ENCODE measurements at places on chromosomes 11 and 22.

- peak; percentile 62 for DNase-seq
Measured at GRCh38 chr11:71153005-71153390, 99.4 kb downstream of the SHANK2 start.

DNA sequence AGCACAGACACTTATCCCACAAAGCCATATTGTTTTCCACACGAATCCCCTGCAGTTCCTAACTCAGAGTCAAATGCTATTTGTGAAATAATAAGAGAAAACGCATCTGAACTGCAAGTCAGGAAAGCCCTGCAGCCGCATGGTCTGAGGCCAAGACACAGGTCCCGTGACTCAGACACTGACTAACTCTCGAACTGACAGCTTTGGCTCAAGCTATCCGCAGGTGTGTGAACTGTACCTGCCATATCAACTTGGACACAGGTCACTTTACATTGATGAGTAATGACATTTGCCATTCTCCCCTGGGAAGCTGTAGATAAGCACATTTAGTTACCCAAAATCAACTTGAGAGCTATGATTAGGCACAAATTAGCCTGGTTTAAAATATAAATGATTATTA is 34.9 kb upstream of the NFRKB start:
- DNase-seq, result peak; percentile 18

DNA sequence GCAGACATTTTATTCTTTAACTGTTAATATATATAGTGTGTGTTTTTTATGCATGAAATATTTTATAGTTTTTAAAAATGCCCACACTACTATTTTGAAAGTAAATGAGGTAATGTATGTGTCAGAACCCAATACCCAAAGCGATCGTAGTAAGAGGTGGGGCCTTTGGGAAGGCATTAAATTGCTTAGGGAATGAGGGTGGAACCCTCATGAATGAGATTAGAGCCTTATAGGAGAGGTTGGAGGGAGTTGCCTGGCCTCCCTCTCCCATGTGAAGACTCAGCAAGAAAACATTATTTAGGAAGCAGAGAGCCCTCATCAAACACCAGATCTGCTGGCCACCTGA is 11.1 kb downstream of the KLHL35 start:
- no peak for DNase-seq

DNA sequence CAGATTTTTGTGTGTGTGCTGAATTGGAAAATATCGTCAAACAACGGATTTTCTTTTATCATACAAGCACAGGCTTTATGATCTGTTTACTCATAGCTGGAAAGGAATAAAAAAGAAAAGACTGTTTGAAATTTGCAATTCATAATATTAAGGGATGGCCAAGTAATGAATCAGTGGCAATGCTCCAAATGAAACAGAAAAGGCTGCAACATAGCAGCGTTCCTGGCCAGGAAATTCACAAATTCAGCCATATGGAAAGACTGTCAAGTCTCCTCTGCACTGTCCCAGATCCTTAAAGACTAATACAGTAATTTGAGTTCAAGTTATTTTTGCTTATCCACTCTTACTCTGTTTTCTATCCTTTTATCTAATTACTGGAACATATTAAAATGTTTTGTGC is 98.2 kb downstream of the MSANTD4 start:
- peak; percentile 62 for DNase-seq

GRCh38 chr22:48943567-48944432 is 883.9 kb downstream of the BRD1 start:
- peak; percentile 4 for DNase-seq

DNA sequence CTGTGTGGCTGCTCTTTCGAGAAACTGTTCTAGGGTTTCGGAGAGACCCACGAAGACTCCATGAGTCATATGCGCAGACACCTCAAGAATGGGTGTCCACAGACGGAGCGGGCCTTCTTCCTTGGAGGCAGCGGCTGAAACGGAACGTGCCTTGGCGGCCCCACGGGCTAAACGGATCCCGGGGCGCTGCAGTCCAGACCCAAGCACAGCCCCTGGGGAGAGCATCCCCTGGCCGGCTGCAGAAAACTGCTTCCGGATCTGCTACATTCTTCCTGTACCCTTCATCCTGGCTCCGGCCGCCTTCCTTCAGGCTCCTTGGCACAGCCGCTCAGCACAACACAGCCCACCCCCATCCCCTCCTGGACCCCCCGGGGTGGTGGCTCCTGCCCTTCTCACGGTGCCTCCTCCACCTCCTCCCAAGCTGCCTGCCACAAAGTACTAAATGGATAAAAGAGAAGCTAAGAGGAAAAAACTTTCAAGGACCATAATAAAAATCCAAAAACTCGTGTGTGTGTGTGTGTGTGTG is 25.4 kb downstream of the CPT1A start:
- DNase-seq, result no peak

GRCh38 chr11:130168105-130168504 is 8.5 kb downstream of the ST14 start:
- peak; percentile 78 for DNase-seq

DNA sequence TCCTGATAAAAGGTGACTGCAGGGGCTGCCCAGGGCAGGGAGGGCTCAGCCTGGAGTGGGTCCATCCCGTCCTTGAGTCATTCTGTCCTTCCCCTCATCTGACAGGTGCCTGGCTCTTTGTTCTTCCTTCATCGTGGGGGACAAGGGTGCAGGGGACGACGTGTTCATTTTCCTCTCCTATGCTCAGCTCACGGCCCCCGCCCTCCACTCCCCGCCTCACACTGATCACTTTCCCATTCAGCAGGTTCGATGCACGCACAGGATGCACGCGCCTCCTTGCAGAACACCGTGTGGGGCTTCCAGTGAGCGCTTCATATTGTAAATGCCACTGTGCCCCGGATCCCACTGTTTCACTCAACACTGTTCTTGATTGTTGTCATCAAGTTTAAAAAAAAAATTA is 32.7 kb upstream of the SHANK2 start:
- no peak for DNase-seq

- DNase-seq, result peak; percentile 81
Measured at GRCh38 chr11:76074148-76075095, 131.9 kb downstream of the WNT11 start.

GRCh38 chr11:33013755-33014154 is 1.9 kb upstream of the DEPDC7 start:
- peak; percentile 13 for DNase-seq

DNA sequence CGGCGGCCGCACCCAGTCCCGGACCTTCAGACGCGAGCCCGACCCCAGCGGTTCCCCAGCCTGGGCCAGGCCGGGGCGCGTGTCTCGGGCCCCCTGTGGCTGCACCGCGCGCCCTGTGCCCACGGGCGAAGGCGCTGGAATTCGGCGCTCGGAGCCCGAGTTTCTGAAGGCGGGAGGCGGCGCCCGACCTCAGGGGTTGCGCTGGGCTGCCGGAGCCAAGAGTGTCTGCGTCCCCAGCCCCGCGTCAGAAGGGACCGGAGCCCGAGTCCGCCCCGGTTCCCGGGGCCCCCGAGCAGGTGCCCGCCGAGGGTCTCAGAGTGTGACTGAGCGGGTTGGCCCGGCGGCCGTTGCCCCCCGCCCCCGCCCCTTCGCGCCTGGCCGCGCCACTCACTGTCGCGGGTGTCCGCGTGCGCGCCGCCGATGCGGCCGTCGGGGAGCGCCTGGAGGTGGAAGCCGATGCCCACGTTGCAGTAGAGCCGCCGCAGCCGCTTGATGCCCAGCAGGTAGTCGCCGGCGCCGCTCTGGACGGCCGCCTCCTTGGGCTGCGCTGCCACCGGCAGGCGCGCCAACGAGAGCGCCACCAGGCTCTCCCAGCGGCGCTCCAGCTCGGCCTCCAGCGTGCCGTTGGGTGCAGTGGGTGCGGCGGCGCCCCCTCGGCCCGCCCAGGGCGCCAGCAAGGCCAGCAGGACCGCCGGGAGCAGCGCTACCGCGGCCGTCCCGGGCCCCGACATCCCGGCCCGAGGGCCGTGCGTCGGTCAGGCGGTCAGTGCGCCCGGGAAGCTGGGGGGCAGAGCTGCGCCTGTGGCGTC is 583 bp downstream of the FGF4 start:
- DNase-seq, result no peak

DNA sequence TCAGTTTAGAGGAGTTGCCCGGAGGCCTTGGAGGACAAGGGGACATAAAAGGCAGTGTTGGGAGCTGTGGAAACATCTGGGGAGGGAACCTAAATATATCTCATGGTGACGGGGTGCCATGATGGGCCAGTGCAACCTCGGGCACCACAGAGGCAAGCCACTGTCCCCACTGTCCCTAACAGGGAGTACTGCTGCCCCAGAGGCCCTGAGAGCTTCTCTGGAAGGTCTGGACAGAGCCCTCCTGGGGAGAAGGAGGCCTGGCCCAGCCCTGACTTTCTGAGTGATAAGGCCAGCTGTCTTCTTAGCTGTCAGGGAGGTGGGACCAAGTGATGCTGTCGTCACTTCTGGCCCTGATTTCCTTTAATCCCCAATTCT is 5.5 kb upstream of the P2RY6 start:
- DNase-seq, result no peak

DNA sequence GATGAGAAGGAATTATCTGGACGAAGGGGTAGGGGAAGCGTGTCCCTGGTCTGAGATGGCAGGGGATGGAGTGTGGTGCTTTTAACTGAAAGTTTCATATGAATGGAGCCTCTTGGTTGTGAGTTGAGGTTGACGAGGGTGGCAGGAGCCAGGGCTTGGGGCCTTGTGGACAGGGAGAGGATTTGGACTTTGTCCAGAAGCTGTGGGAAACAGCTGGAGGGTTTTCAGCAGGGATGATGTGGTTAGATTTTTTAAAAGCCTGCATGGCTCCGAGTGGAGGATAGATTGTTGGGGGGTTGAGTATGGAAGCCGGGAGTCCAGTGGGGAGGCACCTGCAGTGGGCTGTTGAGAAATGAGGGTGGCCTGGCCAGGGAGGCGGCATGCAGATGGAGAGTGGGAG is 24.8 kb downstream of the MYO7A start:
- no peak for DNase-seq

DNA sequence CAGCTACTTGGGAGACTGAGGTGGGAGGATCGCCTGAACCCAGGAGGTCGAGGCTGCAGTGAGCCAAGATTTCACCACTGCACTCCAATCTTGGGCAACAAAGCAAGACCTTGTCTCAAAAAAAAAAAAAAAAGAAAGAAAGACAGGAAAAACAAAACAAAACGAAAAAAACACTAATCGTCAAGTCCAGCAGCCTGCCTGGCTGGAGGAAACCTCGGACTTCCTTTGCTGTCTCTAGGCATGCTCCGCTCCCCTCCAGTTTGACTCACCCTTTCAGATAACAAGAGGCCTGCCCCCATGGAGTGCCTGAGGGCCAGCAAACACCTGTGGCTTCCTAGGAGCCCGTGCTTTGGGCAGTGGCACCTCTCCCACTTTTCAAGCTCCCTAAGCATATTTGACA is 28.8 kb upstream of the CHKA start:
- DNase-seq, result no peak

- no peak for DNase-seq
Measured at GRCh38 chr11:7604331-7604955, 68.9 kb downstream of the CYB5R2 start.

- DNase-seq, result no peak
Measured at GRCh38 chr11:113436672-113437252, 38.4 kb downstream of the DRD2 start.

DNA sequence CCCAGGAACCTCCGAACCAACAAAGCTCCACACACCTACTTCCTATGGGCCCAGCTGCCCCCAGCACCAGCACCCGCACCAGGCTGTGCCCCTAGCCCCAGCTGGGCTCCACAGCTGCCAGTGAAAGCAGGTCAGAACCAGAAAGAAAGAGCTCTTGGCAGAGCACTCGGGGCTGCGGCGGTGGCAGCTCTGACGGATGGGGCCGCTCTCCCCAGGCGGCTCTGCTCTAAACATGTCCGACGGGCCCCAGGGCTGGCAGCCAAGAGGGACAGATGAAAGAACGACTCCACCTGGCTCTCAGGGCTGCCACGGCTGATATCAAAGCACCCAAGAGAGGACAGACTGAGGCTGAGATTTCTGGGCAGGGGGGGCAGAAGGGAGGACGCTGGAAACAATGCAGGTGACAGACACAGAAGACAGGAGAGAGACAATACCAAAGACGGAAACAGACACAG is 25.7 kb downstream of the LRFN4 start:
- no peak for DNase-seq

DNA sequence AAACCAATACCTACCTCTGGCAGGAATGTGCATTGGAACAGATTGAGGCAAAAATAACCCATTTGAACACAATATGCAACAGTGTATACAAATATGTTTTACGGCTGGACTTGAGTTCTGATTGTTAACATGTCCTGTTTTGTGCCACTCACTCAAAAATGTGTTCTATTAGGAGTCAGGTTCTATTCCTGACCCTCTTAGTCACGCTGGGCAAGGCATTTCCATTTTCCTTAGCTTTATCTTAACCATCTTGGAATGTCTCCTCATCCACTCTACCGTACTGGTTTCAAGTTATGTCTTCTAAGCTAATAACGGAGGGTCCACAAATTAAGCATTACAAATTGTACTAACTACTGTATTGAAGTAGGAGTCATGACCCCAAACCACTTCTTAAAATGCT is 78.6 kb downstream of the MAML2 start:
- DNase-seq, result no peak
